ENCODE measurements at places on chromosomes 1 and 21.

DNA sequence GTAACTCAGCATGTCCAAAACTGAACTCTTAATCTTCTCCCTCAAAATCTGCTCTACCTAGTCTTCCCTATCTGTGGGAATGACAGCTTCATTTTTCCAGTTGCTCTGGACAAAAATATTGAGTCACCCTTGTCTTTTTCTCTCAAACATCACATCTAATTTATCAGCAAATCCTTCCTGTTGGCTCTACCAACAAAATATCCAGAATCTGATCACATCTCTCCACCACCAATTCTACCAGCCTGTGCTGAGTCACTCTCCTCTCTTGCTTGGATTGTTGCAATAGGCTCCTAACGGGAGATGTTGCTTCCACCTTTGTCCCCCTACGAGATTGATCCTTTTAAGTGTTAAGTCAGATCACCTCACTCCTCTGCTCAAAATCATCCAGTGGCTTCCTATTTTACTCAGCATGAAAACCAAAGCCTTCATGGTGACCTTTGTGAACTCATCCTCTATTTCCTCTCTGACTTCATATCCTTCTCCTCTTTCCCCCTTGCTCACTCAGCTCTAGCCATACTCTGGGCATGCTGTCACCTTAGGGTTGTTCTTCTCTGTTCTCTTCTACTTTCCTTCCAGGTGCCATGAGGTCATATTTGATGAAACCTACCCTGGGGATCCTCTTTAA lies 21.5 kb upstream of the SMYD2 start:
- DNase-seq, result no peak

DNA sequence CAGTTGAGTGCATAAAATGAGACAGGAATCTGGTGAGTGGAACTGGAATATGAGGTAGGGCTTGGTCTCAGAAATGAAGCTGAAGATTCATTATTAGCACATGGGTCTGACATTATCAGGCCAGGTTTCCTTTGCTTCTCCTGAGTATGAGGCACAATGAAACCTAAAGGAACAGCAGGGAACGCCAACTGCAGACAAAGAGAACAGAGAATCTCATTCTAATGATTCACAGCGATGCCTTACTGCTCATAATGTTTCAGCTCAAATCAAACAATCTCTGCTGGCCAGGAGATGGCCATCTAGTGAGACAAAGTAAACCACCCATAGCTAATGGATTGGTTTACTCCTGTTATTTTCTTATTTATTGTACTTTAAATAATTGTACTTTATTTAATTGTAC lies 133.5 kb downstream of the C1orf21 start:
- peak; percentile 80 for DNase-seq

- no peak for DNase-seq
These were observed 3.5 kb downstream of the ERRFI1 start for GRCh38 chr1:8022395-8023286.

- DNase-seq, result no peak
These were observed 248.9 kb downstream of the PLPP3 start for GRCh38 chr1:56330391-56331026.

GRCh38 chr1:201662646-201663045 lies 123.7 kb downstream of the NAV1 start:
- DNase-seq, result no peak

GRCh38 chr1:213335084-213335483 lies 284.0 kb downstream of the RPS6KC1 start:
- no peak for DNase-seq

- no peak for DNase-seq
These were observed 14.8 kb downstream of the NUCKS1 start for GRCh38 chr1:205735218-205735617.

- no peak for DNase-seq
These were observed 43.3 kb upstream of the PRDX6 start for GRCh38 chr1:173433751-173434326.

DNA sequence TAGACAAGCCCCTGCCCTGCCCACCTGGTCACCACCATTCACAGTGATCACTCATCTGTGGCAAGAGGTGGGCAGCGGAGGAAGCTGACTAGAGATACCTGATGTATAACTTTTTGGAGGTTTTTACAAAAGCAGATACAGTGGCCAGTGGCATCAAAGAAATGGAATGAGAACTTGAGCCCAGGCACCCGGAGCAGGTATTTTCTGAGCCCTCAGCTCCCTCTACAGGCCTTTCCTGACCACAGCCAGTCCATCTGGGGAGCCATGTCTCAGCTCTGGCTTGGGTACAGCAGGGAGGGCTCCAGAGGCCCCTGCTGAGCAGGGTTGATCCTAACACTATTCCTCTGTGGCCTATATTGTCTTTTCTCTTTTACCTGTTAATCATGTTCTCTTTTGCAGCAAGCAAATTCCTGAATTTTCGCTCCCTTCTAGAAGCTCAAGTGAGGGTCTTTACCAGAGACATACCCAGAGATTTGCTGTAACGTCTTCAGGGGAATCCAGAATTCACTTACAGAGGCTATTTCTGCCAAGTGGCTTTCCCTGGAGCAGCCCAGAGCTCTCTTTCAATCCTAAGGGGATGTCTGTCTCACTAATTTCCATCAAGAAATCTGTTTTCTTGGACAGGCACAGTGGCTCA lies 27.3 kb downstream of the GPR157 start:
- peak; percentile 45 for DNase-seq

DNA sequence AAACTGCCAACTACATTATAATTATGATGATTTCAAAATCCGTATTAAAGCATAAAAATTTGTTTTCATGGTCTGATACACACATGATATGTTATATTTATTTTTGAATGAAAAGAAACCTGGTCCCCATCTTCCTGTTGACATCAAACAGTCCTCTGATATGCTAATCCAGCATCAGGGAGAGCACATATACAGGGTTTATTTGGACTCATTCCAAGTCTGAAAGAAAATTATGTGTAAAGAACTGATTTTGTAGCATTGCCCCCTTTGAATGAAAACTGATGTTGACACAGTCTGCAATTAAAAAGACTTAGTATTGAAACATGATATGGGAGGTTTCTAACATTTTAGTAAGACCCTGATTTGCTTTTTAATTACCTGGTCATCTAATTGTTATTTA lies 119.4 kb downstream of the NEK7 start:
- no peak for DNase-seq

DNA sequence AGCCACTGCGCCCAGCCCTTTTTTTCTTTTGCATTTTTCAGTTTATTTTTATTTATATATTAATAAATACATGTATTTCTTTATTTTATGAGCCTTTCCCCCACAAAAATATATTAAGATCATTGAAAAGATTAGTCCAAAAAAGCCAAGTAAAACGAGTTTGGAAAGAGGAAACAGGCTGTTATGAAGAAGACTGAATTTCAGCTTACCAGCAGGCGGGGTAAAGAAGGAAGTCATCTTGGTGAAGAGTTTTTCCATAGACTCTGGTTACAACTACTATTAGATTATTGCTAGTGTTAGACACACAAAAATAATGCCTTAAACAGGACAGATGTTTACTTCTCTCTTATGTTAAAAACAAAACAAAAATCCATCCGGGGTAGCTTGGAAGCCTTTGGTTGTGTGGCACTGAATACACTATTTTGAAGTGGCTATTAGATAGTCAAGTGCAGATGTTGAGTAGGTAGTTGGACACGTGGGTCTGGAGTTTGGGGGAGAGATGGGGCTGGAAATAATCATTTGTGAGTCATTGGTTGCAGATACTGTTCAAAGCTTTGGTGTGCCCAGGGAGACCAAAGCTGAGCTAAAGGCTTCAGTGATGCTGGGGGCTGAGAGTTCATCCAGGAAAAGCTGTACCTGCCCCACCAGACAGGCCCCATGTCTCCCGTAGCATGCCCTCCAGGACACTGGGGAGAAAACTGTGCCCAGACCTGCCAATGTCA lies 8.7 kb upstream of the LRRC71 start:
- DNase-seq, result no peak

- no peak for DNase-seq
These were observed 172.7 kb downstream of the BRINP2 start for GRCh38 chr1:177343445-177343844.

- no peak for DNase-seq
These were observed 383.7 kb upstream of the CAMK1G start for GRCh38 chr1:209199822-209200221.

DNA sequence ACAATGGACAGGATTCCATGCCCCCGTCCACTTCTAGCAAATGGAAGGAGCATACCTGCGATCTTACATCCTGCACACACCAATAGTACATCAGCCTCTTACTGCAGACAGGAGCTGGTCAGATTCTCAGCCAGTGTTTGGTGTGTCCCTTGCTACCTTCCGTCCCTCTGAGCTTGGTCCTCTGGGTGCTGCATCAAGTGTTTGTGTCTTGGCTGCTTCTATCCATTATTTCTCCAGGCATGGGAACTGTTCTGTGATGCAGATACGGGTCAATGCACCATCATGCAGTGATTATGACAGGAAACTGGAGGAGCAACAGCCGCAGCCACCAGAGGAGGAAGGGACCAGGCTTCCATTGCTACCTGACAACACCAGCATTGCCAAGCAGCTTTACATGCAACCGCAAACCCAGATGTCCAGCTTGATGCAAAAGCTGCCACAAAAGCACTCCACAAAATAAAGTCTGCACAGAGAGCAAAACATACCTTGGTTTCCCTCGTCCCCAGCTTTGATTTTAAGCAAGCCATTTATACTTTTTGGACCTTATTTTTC lies 21.9 kb upstream of the OVAAL start:
- no peak for DNase-seq

- DNase-seq, result peak; percentile 58
These were observed 134.4 kb upstream of the SMYD2 start for GRCh38 chr1:214146523-214146922.

GRCh38 chr21:25422610-25423608 lies 184.4 kb downstream of the MRPL39 start:
- DNase-seq, result no peak

- DNase-seq, result peak; percentile 2
These were observed at the start of gene TNFSF18 for GRCh38 chr1:173050865-173051264. Gene TNFSF18, minus strand, starts transcription at chr1:173050941. Its CDS starts 45 bp downstream, at chr1:173050896.

GRCh38 chr1:89757532-89757931 lies 63.3 kb upstream of the LRRC8D start:
- DNase-seq, result no peak

DNA sequence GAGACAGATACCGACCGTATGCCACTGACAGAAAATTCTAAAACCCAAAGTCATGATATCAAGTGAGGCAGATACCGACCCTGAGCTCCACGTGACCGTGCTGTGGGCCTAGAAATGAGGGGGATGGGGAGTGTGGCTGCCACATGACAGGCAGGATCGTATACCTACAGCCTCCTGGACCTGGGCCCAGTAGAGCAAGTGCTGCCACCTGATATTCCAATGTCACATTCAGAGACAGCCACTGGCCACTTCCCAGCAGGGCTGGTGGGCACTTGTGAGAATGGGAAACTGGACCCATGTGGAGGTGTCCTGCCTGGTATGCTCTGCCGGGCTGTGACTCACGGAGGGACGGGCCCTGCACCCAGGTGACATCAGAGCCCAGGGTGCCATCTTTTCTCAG lies 44.6 kb upstream of the CLDN14 start:
- DNase-seq, result no peak

- no peak for DNase-seq
These were observed 29.7 kb downstream of the SLC26A9 start for GRCh38 chr1:205913451-205914154.

DNA sequence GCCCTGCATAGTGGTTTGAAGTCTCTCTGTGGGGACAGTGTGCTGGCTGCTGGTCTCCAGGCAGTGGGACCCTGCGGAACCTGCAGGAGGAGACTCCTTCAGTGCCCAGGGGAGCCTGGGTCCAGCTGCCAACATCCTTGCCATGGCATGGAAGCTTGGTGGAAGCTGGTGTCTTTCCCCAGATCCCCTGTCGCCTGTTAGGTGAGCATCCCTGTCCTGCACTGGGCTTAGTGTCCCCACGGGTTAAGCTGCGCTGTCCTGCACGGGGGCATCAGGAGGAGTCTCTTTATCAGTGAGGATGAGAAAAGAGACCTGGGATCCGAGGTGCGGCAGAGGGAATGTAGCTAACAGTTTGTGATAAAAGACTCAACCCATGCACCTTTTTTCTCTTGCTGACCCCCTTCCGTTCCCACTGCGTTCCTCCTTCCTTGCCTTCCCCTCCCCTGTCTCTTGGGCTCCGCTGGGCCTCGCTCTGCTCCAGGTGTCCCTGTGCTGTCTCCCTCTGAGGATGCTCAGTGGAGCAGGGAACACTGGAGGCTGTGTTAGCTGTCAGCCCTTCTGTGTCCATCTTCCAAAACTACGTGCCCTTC lies 59.3 kb downstream of the SLC37A1 start:
- DNase-seq, result no peak

GRCh38 chr1:53653200-53653575 lies 85.8 kb downstream of the GLIS1 start:
- no peak for DNase-seq

DNA sequence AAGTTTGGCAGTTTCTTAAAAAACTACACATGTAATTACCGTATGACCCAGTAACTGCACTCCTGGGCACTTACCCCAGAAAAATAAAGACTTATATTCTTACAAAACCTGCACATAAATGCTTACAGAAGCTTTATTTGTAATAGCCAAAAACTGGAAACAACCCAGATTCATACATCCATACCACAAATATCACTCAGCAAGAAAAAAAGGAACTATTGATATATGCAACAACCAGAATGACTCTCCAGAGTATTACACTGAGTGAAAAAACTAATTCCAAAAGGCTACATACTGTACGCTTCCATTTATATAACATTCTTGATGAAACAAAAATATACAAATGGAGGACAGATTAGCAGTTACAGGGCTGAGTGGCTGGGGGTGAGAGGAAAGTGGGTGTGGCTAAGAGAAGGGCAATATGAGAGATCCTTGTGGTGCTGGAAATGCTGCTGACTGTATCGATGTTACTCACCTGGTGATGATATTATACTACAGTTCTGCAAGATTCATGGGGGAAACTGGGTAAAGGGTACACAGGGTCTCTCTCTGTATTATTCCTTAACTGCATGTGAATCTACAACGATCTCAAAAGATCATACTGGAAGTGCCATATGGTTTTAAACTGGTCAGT lies 96.0 kb upstream of the GNG4 start:
- DNase-seq, result no peak

GRCh38 chr1:58699011-58699762 lies 675 bp downstream of the MYSM1 start:
- no peak for DNase-seq

DNA sequence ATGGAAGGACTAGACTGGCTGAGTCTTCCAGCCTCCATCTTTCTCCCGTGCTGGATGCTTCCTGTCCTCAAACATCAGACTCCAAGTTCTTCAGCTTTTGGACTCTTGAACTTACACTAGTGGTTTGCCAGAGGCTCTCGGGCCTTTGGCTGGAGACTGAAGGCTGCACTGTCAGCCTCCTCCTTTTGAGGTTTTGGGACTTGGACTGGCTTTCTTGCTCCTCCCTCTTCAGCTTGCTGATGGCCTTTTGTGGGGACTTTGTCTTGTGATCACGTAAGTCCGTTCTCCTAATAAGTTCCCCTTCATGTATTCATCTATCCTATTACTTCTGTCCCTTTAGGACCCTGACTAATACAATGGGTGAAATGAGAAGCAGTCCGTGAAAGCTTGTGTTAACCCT lies 196.4 kb downstream of the KAZN start:
- DNase-seq, result no peak

DNA sequence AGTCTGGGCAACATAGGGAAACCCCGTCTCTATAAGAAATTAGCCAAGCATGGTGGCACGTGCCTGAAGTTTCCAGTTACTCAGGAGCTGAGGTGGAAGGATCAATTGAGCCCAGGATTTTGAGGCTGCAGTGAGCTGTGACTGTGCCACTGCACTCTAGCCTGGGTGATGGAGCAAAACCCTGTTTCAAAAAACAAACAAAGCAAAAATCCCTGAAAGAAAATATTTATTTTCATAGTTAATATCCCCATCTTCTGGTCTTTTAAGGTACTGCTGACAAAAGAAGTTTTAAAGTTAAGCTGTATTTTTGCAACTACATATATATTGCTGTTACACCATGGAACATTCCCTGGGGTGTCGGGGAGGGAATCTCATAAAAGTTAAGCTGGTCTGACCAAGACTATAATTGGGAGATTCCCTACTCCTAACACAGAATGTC lies 26.0 kb downstream of the VAMP4 start:
- DNase-seq, result no peak

All from NCI-H2081 (cell line).